ENCODE measurements at places on chromosomes 3 and 15. TPM values are rescaled to one million over a fixed set of nuclear protein-coding genes. Genes with fewer than 3 reads are reported as not detected.
A peak's percentile ranks its signal among the peaks of the same experiment; 100 is the strongest.

- DNase-seq: no peak
Observed at GRCh38 chr3:81838457-81838856, 77.0 kb upstream of the GBE1 start.

- DNase-seq: no peak
Observed at GRCh38 chr3:20353286-20353685, 167.3 kb upstream of the SGO1 start.

DNA sequence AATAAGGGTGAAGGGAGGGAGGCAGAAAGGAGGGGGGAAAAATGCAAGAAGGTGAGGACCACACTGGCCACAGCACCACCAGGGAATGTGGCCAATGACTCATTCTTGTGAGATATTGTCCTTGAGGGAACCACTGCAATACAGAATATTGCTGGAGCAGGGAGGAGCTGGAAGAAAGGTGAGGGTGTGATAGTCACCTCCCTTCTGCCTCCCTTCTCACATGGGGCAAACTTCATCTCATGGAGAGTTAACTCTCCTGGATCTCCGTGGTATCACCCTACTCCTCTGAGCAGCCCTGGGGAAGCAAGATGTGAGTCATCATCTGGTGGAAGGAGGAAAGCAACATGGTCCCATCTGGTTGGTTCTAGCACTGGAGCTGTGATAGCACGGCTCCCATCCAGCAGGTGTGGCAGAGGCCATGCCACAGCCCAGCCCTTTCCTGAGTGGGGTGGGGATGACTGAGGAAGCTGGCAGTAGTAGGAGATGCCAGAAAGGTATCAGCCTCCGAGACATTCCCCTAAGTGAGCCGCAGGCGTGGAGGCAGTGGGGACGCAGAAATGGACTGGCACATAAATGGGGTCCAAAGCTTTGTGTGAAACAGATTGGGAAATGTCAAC is 115.9 kb upstream of the LPP start:
- peak; percentile 77 for DNase-seq

Gene EDEM1
- 22.2 TPM for polyA plus RNA-seq

DNA sequence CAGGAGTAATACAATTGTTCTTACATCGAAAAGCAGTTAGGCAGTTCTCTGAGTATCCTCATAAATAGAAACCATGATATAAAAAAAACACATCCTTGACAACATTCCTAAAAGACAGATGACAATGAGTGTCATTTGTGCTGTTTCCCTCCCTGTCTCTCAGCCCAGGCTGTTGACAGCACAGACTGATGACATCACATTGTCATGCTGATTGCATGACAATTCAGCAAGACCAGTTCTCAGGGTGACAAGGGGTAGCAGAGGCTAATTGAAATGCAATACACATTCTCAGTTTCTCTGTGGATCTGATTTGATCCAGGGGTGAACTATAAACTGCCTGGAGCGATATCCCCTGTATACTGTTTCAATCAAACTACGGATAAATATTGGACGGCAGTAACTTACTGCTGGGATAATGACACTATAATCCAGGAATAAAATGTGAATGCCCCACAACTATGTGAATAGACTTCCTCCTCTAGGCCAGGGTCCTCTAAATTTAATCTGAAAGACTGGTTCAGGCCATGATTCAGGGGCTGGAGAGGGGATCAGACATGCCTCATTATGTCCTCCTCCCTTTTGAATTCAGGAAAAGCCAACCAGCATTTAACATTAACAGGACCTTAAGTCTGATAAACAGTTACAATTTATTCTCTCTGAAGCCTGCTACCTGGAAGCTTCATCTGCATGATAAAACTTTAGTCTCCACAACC is 16.7 kb upstream of the EIF1B start:
- DNase-seq: no peak

GRCh38 chr3:194042927-194043326 is 93.0 kb upstream of the HES1 start:
- no peak for DNase-seq

DNA sequence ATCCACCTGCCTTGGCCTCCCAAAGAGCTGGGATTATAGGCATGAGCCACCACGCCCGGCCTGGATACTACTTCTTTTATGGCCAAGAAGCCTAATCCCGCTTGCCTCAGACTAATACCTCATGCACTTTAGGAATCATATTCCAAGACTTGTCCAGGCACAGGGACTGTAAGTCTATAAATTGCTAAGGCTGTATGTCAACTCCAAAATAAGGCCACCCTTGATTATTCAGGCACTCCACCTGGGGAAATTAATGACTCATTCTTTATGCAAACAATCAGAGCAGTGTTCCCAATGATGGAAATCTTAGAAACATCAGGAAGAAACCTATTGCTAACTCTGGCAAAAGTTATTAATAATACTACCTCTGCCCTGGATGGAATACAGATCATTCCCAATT is 98.4 kb downstream of the ERC2 start:
- no peak for DNase-seq

Gene DZIP1L
- 4.4 TPM for polyA plus RNA-seq

GRCh38 chr15:59741274-59741906 is 52.3 kb upstream of the BNIP2 start:
- no peak for DNase-seq

DNA sequence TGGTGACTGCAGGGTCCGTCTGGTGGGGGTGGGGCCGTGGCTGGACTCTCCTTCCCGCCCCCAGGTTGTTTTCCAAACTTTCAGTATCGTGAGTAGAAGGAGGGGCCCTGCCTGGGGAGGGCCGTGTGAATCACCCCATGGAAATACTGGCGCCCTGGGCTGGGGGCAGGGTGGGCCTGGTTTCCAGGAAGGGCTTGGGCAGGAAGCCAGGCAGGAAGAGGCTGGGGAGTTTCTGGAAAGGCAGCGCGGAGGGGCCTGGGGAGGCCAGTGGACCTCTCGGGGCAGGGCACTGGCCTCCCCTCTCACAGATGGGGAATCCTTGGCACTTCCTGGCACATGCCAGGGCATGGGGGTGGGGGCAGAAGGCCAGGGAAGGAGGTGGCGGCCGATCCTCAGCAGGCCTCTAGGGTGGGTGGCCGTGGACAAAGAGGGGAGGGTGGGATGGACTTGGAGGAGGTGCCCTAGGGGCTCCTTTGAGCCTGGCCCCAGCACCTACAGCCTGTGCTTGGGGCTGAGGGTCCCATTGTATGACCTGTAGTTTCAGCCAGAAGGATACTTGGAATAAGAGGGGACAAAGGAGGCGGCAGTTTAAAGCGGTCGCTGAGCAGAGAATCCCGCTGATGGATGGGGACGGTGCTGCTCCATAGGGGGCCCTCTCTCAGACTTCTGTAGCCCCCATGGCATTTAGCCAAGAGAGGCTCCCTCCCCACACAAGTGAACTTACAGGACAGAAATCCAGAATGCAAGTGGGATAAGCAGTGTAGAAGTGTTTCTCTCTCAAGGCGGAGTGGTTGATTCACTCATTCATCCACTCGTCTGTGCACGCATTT is 56.5 kb upstream of the GATA2 start:
- peak; percentile 53 for DNase-seq

Gene ACAN
- 0.16 TPM for polyA plus RNA-seq

- DNase-seq: no peak
Observed at GRCh38 chr3:66598168-66598567, 97.3 kb upstream of the LRIG1 start.

Gene AKAP13
- polyA plus RNA-seq: 68.9 TPM

- no peak for DNase-seq
Observed at GRCh38 chr15:80090879-80091503, 31.5 kb downstream of the ZFAND6 start.

DNA sequence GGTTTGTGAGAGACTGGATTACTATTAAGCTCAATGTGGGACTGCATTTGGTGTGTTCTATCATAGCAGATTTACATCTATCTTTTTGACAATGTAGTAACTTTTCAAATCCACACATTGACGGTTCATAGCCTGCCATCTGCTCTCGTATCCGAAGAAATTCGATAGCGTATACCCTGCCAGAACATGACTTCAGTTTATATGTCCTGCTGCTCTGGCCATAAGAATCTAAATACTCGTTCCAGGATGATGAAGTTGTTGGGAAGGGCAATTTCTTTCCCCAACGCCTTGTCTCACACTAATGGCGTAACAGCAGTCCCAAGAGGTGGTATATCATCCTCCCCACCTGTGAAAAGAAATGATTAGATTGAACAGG is 180.0 kb downstream of the LSAMP start:
- DNase-seq: no peak

Gene FXR1
- polyA plus RNA-seq: 152 TPM

Gene NUDT16
- polyA plus RNA-seq: 33.0 TPM

DNA sequence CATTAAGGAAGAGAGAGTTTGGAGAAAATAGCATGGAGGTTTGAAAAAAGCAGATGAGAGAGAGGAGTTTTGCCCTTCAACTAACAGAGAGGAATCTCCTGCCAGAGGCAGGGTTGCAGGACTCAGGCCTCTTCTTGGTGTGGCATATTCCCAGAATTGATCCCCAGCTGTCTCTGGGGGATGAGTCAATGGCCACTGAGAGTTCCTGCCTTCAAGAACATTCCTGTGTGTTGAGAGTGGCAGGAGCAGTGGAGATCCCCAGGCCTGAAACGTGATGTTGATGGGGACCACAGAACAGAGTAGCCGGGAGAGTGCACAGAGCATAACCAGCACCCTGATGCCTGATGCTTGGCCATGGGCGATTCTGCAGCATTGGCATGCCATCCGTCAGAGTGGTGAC is 348.4 kb upstream of the THBS1 start:
- DNase-seq: no peak

Gene DTX3L
- polyA plus RNA-seq: 34.0 TPM

- no peak for DNase-seq
Observed at GRCh38 chr15:58587486-58587885, 155.7 kb downstream of the LIPC start.

- DNase-seq: no peak
Observed at GRCh38 chr3:57805674-57806073, 49.6 kb downstream of the SLMAP start.

Gene SLC22A13
- polyA plus RNA-seq: 0.34 TPM

DNA sequence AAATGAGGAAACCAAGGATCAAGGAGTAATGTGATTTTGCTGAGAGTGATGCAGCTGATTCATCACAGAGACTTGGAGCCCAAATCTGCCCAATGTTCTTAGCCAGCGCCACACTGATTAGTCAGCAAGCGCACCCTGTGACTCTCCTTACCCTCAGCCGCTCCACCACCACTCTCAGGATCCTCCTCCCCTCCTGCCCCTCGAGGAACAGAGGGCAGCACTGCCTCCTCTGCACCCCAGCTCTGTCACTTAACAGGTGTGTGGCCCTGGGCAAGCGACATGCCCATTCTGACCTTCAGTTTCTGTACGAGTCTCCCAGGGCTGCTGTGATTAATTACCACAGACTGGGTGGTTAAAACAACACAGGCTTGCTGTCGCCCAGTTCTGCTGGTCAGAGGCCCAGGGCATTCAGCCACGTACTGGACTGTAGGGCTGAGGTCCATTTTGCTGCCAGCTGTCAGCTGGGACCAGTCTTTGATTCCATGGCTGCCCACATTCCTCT is 36.1 kb upstream of the HRH1 start:
- no peak for DNase-seq

GRCh38 chr15:91925794-91926193 is 72.3 kb downstream of the SLCO3A1 start:
- no peak for DNase-seq

GRCh38 chr3:174439331-174440252 is 419.5 kb upstream of the NAALADL2 start:
- DNase-seq: peak; percentile 59

DNA sequence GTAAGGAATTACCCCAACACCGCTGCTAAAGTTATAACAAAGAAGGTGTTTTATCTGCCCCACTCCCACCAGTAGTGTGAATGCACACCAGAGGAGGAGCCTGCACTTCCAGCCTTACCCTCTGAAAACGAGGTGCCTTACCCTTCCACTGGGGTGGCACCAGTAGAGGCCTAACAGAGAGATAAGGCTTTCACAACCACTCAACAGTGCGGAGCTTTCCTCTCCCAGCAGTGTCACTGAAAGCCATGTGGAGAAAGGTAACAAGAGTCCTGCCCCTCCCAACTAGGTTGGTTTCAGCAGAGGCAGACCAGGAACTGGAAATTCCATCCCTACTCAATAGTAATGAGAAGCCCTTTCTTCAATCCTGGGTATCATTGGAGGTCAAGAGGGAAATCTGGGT is 539.2 kb downstream of the VGLL3 start:
- no peak for DNase-seq

DNA sequence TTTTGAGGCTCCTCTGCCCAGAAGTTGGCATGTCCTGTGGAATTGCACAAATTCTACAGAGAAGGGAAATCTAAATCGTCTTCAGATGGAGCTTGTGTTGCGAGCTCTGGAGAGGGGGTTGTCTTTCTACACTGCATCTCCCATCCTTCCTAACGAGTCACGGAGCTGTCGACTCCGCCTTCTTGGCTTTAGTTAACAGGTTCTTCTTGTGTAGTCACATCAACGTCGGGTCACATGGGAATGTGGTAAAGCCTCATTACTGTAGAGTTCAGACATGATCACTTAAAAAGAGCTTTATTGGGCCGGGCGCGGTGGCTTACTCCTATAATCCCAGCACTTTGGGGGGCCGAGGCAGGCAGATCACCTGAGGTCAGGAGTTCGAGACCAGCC is 60.0 kb downstream of the DNASE1L3 start:
- no peak for DNase-seq

Gene ENTPD3
- polyA plus RNA-seq: 4.3 TPM

DNA sequence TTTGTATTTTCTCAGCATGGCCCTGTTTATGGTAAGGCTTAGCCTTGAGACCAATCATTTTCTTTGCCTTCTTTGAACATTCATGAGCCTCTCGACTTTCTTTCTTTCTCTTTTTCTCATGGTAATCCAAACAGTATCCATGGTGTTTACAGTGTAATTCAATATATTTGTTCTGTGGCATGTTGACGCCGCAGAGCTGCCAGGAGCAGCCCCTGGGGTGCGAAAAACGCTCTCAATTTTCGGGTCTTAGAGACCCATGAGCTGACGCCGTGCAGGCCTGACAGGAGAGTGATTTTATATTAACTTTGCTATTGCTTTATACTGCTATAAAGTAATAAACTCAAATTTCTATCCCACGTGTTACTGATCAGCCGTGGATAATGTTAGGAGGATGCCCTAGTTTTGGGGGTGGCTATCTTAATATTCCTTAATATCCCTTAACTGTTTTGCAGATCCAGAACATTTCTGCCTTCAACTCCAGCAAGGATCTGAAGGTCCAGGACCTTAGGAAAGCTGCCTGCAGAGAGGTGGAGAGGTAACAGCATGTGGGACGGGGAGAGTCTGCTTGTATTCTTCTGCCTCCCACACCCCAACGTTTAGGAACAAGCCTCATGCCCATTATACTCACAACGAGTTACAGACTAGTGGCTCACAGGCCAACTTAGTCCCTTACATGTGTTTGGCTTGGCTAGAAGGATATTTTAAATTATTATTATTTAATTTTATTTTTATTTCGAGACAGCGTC is 29.3 kb upstream of the MYO1E start:
- no peak for DNase-seq

GRCh38 chr3:36580716-36581115 is 183.6 kb downstream of the DCLK3 start:
- DNase-seq: no peak

Gene C2CD4B
- 2.4 TPM for polyA plus RNA-seq

GRCh38 chr3:14458434-14459275 is 56.2 kb downstream of the SLC6A6 start:
- no peak for DNase-seq

GRCh38 chr3:13145826-13146642 is 72.8 kb upstream of the IQSEC1 start:
- DNase-seq: no peak

Gene IMPG2
- polyA plus RNA-seq: 0.57 TPM
